HEK293T (cell line): ENCODE measurements at places on chromosomes 2 and 18.

DNA sequence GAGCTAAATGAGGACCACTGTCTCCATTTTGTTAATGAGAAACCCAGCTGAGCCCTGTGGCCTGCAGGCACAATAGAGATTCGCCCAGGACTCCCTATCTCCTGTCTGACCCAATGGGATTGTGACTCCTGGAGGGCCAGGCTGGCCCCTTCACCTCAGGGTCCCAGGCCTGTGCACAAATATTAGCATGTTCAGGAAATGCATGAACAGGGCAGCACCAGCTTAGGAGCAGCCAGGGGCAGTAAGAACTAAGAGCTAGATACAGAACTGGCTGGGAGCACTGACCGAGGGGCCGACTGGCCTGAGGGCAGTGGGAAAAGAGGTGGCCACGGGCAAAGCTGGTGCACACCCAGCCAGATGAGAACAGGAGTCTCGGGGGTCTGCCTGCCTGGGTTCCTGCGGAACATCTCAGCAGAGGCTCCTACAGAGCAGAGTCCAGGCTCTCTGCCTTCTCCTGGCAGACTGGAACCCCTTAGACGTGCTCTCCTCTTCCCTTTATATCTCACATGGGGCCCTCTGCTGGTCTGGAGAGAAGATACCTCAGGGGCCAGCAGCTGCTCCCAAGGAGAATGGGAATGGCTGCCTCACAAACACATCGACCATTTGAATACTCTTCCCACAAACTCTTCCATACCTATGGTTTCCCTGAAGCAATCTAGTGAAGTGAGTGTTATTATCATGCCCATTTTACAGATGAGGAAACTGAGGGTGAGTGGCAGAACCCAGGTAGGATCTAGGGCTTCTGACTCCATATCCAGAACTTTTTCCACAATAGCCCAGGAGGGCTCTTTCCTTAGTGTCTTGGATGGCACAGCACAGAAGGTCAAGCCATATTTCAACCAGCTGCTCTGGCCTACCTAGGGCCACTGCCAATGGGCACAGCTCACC, 77.6 kb upstream of the OTOF start:
- DNase-seq: peak; percentile 46

- no peak for DNase-seq
These were observed 9.0 kb downstream of the MBP start for GRCh38 chr18:77123320-77124231.

DNA sequence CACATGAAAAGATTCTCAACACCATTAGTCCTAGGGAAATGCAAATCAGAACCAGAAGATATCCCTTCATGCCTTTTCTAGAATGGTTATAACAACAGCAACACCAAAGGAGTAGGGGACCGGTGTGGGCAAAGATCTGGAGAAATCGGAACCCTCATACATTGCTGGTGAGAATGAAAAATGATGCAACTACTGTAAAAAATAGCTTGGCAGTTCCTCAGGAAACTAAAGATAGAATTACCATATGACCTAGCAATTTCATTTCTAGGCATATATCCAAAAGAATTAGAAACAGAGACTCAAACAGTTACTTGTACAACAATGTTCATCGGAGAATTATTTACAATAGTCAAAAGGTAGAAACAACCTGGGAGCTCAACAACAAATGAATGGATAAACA, 29.2 kb upstream of the CDH7 start:
- no peak for DNase-seq

- DNase-seq: no peak
These were observed 212.7 kb upstream of the FSHR start for GRCh38 chr2:49367003-49367402.

DNA sequence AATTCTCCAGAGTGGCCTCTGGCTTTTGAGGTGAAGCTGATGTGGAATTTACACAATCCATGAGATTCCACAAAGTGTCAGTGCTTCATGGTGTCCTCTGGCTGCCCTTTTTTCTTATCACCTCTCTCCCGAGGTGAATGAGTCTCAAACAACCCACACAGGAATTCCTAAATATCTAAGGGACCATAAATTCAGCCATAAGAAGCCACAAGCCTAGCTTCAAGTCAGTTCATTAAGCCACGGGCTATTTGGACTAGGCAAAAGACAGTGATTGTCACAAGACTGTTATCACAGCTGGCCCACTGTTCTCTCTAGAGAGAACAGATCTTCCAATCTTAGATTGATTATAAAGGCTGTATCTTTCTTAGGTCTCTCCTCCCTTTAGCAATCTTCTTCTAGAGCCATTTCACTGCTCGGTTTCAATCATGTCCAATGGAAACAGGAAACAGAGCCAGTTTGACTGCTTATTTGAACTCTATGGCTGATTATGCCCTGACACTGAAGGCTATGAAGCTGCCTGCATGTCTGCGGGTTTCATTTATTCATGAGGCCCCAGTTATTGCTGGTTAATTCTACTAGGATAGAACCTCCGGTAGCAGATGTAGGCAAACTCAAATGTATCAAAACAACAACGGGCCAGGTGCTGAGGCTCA, 4.1 kb downstream of the NEMP2 start:
- no peak for DNase-seq

GRCh38 chr2:63425606-63426005, 162.7 kb downstream of the WDPCP start:
- DNase-seq: no peak

GRCh38 chr2:393711-394696, 106.1 kb upstream of the ALKAL2 start:
- DNase-seq: no peak

DNA sequence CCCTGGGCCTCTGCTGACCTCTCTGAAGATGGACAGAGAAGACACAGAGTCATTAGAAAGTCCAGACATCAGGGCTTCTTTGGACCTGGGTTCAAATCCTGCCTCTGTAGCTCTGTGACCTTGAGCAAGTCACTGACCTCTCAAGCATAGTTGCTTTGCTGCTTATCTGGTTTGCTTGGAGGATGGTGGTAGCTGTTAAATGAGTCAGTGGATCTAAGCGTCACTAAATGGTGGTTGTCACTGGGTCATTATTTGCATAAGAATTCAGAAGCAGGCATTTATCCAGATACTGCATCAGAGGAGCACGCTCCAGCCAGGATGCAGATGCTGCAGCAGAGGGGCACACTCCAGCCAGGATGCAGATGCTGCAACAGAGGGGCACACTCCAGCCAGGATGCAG, 229.2 kb downstream of the GLI2 start:
- no peak for DNase-seq

DNA sequence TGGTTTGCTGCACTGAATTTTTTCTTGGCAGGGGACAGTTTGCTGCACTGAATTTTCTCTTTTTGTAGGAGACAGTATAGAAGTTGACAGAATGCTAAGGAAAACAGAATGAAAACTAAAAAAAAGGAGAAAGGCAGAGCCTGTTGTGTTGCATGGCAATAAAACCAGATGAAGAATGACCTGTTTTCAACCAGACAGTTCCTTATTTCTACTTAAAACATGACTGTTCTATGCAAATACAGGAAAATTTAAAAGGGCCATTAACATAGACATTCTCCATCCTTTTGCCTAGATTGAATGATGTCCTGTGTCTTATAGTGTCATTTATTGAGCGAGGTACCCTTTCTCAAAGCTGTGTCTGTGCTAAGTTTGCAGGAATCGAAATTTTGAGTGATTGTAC, 33.3 kb downstream of the ABI2 start:
- DNase-seq: no peak

DNA sequence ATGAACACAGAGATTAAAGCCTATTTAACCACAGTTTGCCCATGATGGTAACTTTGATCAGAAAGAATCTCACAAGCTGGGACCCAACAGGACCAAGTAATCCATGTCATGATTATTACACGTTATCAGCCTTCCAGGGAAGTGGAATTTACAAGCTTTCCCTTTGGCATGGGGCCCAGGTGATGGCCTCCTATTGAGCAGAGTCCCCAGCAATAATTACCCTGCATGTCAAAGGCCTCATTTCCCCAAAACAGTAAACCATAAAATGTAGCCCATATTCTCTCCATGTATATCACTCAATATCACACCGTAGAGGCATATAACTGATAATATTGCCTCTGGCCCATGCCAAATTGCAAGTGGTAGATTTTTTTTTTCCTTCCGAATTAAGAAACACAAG, 38.9 kb downstream of the PRKRA start:
- no peak for DNase-seq

- DNase-seq: no peak
These were observed 27.8 kb downstream of the KLHL23 start for GRCh38 chr2:169761251-169761969.

GRCh38 chr2:78351208-78351607, 674.3 kb upstream of the REG3G start:
- peak; percentile 6 for DNase-seq

GRCh38 chr2:116724550-116724949, 1089.9 kb upstream of the DDX18 start:
- DNase-seq: no peak

GRCh38 chr2:129975016-129975774, 4.3 kb upstream of the RAB6C start:
- DNase-seq: no peak

DNA sequence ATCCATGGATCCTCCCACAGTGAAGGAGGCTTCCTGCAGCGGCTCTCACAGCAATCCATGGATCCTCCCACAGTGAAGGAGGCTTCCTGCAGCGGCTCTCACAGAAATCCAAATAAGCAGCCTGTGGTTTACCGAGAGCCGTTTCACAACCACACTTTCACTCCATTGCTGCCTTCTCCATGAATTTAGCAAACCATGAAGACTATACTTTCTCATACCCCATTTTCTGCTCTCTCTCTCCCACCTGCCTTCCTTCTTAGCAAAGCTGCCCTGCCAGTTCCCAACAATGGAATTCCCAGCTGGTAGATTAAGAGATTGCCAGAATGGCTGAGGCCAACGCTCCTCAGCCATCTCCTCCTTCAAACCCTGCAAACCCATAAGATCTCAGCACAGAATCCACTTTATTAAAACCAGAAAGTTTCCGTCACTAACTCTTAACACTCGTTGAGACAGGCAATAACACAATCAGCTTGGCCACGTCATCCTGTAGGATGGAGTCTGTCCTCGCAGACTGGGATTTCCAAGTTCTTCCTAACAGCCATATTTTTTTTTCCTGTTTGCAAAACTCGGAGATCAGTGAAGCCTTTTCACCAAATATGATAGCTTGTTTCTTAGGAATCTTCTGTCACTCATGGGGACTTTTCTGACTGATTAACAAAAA, 162.2 kb downstream of the PXDN start:
- DNase-seq: no peak

DNA sequence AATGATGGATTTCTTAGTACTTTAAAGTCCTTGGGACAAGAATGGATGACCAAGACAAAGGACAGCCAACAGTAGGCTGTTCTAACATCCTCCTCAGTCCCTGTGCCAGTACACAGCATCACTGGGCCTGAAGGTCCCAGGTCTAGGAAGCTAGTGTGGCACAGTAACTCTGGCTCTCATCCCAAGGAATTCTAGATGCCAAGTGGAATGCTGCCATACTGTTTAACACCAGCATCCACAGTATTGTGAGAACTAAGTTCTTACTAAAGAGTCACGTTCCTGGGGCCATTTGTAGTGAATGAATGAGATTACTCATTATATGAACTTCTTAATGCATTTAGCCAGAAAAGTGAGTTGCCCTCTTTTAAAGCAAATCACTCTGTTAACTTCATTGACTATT, 68.2 kb upstream of the LYPD1 start:
- no peak for DNase-seq

DNA sequence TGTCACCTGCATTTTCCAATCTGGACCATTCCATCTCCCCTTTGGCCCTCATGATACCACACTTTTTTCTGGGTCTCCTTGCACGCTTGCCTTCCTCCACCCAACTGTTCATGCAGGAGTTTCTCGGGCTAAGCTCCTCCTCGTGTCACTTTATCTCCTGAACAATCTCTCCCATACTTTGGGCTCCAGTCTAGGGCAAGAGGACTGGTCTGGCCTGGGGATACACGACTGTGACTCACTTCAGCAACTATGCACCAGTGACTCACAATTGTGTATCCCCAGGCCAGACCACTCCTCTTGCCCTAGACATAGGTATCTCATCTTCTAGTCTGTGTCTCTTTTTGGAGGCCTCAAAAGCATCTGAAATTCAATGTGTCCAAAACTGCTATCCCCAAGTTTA, 149.4 kb upstream of the PTPRM start:
- no peak for DNase-seq
